Esophagus mucosa (tissue), 1 donor: ENCODE measurements at places on chromosomes 13 and 19. TPM values are rescaled to one million over a fixed set of nuclear protein-coding genes. Genes with fewer than 3 reads are reported as not detected.

SCGB2B2 gene
- total RNA-seq: 0.32 TPM

ZIM2 gene
- not detected for total RNA-seq

PROZ gene
- total RNA-seq: not detected

CALR3 gene
- total RNA-seq: not detected

ZBTB32 gene
- not detected for total RNA-seq

GARIN5A gene
- total RNA-seq: 1.1 TPM

DNA sequence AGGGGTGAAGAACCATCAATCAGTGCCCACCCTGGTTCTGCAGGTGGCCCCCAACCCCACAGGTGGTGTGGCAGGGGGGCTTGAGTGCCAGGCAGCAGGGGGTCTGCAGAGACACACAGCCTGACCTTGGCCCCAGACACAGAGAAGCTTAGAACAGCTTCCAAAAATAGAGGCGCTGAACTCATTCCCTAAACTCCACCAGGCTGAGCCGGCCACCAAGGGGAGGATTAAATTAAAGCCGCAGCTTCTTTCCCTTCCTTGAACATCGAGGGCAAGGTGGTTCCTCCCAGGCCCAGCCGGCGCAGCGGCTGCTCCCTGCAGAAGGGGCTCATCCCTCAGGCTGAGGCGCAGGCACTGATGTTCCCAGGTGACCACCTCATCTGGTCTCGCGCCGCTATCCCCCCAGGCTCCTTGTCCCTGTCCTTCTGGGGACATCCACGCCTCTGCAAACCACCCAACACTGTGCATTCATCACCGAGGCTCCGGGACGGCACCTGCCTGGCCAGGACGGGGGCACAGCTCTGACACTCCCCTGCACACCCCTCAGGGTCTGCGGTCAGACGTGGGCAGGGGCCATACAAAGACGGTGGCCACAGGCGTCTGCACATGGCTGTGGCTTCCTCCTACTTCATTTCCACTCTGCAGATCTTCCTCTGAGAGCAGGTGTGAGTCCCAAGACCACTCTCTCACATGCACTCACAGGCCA is 30.9 kb downstream of the LAMP1 start:
- peak; percentile 24 for ATAC-seq

- no peak for ATAC-seq
Observed at GRCh38 chr13:84931264-84931663, 868.0 kb downstream of the SLITRK6 start.

GRCh38 chr13:31096654-31097302 is 64.9 kb downstream of the HSPH1 start:
- peak; percentile 55 for ATAC-seq

DNA sequence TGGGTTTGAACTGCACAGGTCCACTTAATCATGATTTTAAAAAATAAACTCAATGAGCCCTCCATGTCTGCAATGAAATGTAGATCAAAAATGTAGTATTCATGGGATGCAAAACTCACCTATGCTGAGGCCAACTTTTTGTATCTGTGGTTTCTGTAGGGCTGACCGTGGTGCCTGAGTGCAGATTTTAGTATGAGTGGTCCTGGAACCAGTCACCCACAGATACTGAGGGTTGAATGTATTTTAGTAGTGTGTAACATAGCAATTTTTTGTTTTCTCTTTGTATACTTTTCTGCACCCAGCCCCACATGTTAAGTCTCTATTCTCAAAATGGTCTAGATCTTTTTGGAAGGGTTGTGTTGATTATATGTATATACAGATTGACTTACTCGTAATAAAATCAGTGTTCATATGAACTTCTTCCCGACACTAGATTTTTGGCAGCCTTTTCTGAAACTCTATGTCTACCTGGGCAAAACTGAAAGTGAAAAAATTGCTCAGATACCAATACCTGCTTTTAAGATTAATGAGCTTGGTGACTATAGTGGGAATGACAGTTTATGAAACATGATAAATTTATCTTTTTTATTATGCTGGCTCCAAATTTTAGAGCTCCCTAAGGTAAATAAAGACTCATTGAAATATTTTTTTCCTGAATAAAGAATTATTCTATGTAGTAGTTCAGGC is 51.6 kb downstream of the DNAJC15 start:
- ATAC-seq: no peak

DNA sequence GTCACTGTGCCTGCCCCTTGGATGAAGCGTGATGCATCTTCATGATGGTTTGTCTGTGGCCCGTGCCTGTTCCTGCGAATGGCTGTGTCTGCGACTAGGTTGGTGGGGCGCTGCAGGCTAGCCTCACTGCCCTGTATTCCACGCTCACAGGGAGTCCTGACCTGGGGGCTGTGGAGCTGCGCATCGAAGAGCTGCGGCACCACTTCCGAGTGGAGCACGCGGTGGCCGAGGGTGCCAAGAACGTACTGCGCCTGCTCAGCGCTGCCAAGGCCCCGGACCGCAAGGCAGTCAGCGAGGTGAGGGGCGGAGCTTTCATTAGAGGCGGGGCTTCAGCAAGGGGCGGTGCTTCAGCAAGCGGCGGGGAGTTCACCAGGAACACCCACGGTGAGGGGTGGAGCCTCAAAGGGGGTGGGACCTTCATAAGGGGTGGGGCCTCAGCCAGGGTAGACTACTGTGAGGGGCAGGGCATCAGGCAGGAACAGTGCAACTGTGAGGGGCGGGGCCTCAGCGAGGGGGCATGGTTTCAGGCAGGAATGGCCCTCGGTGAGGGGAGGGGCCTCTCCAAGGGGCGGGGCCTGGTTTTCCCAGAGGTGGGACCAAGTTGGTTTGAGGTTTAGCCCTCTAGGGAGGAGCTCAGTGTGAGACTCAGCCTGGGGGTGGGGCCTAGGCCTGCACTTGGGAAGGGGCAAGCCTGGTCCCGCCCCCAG is 17.2 kb downstream of the PKN1 start:
- ATAC-seq: peak; percentile 22

- ATAC-seq: no peak
Observed at GRCh38 chr13:31174018-31174417, 12.3 kb upstream of the HSPH1 start.

DNA sequence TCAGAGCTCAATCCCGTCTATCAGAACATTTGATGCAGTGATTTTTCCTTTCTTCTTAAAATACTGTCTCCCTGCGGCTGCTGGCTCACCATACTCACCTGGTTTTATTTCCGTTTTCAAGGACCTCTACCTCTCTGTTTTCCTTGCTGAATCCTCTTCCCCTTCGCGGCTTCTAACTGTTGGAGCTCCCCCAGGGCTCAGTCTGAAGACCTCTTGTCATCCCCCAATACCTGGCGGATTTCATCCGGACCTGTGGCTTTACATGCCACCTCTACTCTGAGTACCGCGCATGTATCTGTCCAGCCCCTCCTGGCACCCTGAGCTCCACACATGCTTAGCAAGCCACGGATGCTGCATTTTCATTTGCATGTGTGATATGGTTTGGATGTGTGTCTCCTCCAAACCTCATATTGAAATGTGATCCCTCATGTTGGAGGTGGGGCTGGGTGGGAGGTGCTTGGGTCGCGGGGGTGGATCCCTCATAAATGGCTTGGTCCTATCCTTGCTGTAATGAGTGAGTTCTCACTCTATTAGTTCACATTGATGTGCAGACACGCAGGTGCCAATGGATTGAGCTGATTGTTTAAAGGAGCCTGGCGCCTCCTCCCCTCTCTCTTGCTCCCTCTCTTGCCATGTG is 106.2 kb upstream of the LSM14A start:
- no peak for ATAC-seq
